Keratinocyte (primary cell): ENCODE measurements at places on chromosomes 6 and 20.

- DNase-seq, result no peak
Observed at GRCh38 chr6:20118892-20119291, 93.4 kb downstream of the MBOAT1 start.

DNA sequence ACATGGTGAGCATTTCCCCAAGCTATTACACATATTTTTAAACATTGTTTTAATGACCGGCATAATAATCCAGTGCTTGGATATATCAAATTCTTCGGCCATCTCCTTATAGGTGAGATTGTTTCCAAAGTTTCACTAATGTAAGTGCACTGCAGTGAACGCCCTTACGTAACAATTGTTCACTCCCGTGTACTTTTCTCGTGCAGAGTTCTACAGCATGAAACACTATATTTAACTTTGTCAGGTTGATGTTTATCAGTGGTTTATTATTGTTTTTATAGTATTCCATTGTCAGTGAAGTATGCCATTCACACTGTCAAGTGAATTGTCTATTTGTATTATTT, 3.4 kb upstream of the GZF1 start:
- no peak for DNase-seq

- DNase-seq, result peak; percentile 76
Observed at GRCh38 chr6:134590449-134590848, 272.5 kb upstream of the SGK1 start.

GRCh38 chr6:46687619-46688097, at the start of gene TDRD6:
Gene TDRD6, plus strand, starts transcription at chr6:46687885. Its CDS starts 244 bp downstream, at chr6:46688129.
- no peak for DNase-seq

DNA sequence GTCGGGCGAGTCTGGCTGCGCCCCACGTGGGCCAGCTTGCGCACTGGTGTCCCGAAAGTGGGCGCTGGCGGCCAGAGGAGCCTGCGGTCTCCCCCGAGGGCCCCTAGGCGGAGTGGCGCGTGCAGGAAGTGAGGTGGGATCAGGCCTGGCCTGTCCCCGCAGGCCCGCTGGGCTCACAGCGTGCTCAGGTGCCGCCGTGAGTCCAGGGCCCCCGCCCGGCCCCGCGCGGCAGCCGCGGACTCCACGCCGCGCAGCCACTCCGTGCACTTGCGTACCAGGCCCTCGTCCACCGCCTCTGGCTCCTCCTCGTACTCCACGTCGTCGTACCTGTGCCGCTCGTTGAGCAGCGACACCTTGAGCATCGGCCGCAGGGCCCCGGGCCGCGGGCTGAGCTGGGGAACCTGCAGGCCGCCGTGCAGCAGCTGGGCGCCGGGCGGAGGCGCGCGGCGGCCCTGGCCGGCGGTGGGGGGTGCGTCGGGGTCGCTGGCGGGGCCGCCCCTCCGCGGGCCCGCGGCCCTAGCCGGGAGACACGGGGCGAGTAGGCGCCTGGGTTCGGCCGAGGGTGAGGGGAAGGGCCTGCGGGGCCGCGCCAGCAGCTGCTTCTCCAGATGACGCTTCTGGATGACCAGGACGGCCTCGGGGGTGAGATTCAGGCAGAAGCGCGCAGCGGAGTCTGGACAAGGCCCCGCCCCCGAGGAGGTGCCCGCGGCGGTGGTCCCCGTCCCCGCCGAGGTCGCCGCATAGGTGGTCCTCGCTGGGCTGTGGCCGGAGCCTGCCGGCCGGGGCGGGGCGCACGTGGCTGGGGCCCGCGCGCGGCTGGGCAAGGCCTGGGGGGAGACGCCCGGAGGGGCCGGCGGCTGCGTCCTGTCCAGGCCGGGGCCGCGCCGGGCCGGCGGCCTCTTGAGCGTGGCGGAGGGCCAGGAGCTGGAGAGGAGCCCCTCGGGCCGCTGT, 835 bp downstream of the PRR18 start:
- DNase-seq, result no peak

DNA sequence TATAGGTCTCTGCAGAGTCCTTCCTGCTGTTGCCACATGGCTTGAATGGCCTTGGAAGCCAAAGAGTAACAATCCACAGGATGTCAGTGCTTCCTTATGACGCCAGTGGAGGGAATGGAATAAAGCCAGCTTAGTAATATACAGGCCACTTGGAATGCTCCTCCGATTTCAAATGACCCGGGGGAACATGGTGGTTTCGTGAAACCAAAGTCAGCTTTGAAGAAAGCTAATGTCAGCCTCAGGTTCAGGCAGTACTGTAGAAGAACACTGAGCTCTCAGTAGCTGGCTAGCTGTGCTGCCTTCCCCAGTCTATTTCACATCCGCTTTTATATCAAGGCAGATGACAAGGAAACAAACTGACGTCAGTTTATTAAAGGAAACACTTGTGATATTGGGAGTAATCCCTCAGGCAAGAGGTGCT, 189.1 kb downstream of the DTNBP1 start:
- DNase-seq, result no peak

DNA sequence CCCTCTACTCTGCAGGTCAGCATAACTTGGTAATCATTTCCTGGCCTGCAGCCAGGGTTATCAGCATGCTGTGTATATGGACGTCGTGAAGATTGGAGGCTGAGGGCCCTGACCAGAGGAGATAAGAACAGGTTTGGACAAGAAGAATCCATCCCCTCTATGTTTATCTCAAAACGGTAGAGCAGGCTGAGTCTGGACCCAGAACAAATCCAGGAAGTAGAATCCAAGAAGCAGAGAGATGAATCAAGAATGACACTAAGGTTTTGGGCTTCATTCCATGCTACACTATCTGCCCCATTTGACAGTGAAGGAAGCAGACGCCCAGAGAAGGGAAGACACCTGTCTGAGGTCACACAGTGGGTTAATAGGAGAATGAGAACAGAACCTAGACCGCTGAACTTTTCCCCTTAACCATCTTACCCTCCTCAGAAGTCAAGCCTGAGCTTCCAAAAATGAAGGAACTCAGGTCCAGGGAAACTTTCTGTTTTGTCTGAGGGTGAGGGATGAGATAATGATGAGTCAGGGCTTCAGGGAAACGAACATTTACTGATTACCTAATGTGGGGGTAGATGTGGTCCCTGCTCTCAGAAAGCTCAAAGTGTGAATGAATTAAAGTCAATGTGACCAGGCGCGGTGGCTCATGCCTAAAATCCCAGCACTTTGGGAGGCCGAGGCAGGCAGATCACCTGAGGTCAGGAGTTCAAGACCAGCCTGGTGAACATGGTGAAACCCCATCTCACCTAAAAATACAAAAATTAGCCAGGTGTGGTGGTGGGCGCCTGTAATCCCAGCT, 9.4 kb upstream of the COMMD7 start:
- no peak for DNase-seq

- DNase-seq, result no peak
Observed at GRCh38 chr20:38156888-38157634, 8.0 kb downstream of the TGM2 start.
